Natural killer cell (primary cell): ENCODE measurements at places on chromosomes 4 and X. TPM values are rescaled to one million over a fixed set of nuclear protein-coding genes. Genes with fewer than 3 reads are reported as not detected.

Gene EPHA5
- not detected for total RNA-seq

DNA sequence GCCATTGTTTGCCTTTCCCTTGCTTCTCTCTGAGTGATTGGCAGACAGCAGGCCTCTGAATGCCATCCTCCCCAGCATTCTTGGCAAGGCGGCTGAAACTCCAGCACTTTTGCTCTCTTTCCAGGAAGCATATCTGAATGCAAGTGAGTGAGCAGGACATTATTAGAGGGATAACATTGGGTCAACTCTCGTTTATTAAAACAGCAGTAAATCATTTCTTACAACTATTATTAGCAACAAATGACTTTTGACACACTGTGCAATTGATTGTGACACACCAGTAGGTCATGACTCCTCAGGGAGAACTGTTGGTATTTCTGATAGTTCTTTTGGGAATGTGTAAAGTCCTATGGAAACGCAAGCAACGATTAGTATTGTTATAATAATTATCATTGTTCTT is 103.8 kb downstream of the EFNB1 start:
- H3K27ac ChIP-seq = no peak overlapping the region
- H3K27me3 ChIP-seq = no peaks in the 10 kb centered on the region
- no peak for DNase-seq

Gene VEGFC
- total RNA-seq = not detected

- H3K27ac ChIP-seq = no peak overlapping the region
- H3K4me3 ChIP-seq = no peak overlapping the region
- no peaks in the 10 kb centered on the region for H3K27me3 ChIP-seq
Observed at GRCh38 chr4:25144870-25145481, 15.3 kb downstream of the SEPSECS start.

GRCh38 chr4:78410676-78411075 is 140.9 kb upstream of the ANXA3 start:
- no peaks in the 10 kb centered on the region for H3K36me3 ChIP-seq
- no peak overlapping the region for H3K4me3 ChIP-seq
- DNase-seq = no peak
- no peaks in the 10 kb centered on the region for H3K4me1 ChIP-seq
- no peak overlapping the region for H3K27ac ChIP-seq
- H3K27me3 ChIP-seq = no peaks in the 10 kb centered on the region
